ENCODE measurements at places on chromosomes 7 and 10. TPM values are rescaled to one million over a fixed set of nuclear protein-coding genes. Genes with fewer than 3 reads are reported as not detected.

Gene BLNK
- total RNA-seq, result not detected

Gene PRPS1L1
- not detected for total RNA-seq

Gene ASB4
- total RNA-seq, result 0.15 TPM

Gene HOXA6
- total RNA-seq, result 2.5 TPM

Gene HABP2
- 0.13 TPM for total RNA-seq

Gene LIPM
- not detected for total RNA-seq

Gene FOXI2
- not detected for total RNA-seq

Gene TLX1
- not detected for total RNA-seq

Gene VPS41
- 28.5 TPM for total RNA-seq

Gene CACNB2
- total RNA-seq, result not detected

Gene HOXA1
- 3.6 TPM for total RNA-seq

Gene TSPAN12
- total RNA-seq, result 0.49 TPM

Gene H2BK1
- not detected for total RNA-seq

Gene ZNF239
- 2.5 TPM for total RNA-seq

Gene SP8
- not detected for total RNA-seq

Gene AASS
- not detected for total RNA-seq

Gene MOGAT3
- not detected for total RNA-seq

Gene CTAGE4
- not detected for total RNA-seq

Gene GRB10
- 95.1 TPM for total RNA-seq

Gene C7orf25
- 1.00 TPM for total RNA-seq

Gene C7orf33
- total RNA-seq, result not detected

Gene OR2A5
- not detected for total RNA-seq

Gene STOX1
- total RNA-seq, result 0.79 TPM

Gene AMPH
- not detected for total RNA-seq

Gene FGL2
- not detected for total RNA-seq

Gene NXPH1
- not detected for total RNA-seq

Gene CCZ1
- total RNA-seq, result 79.1 TPM

Gene CALHM3
- 0.45 TPM for total RNA-seq

Gene SCART1
- 0.19 TPM for total RNA-seq

Gene PDZD8
- total RNA-seq, result 27.8 TPM

Gene DOCK1
- total RNA-seq, result 27.3 TPM

Gene GIMAP8
- total RNA-seq, result not detected

Gene COL26A1
- total RNA-seq, result 0.58 TPM

Gene CCDC172
- total RNA-seq, result not detected
